ENCODE measurements at places on chromosomes 12 and 14. TPM values are rescaled to one million over a fixed set of nuclear protein-coding genes. Genes with fewer than 3 reads are reported as not detected.

The FAM90A1 gene
- total RNA-seq = 0.43 TPM

The GPD1 gene
- total RNA-seq = not detected

The CLEC12A gene
- total RNA-seq = not detected

The RAD51AP1 gene
- 33.4 TPM for total RNA-seq

The OR6C4 gene
- not detected for total RNA-seq

The CCDC177 gene
- total RNA-seq = not detected

The BHLHE41 gene
- total RNA-seq = not detected

The GDF3 gene
- total RNA-seq = not detected

The GALNT6 gene
- not detected for total RNA-seq

The TCTN2 gene
- 6.3 TPM for total RNA-seq

The COX14 gene
- total RNA-seq = 20.1 TPM

The ERGIC2 gene
- total RNA-seq = 257 TPM

The TDRD9 gene
- not detected for total RNA-seq

The ALX1 gene
- 4.0 TPM for total RNA-seq

The ARID2 gene
- total RNA-seq = 8.8 TPM

The GALNT9 gene
- 5.5 TPM for total RNA-seq

The MANSC4 gene
- not detected for total RNA-seq

The PPFIA2 gene
- not detected for total RNA-seq

The GPRC5D gene
- not detected for total RNA-seq

Measured in MG63 (cell line).